T-helper 2 cell treated with Interferon-gamma antibody and Interleukin-4, amounts not matched to agents 100 ng/mL and 5 ng/mL, for 36 hours (primary cell): ENCODE measurements at places on chromosomes 2 and 18. TPM values are rescaled to one million over a fixed set of nuclear protein-coding genes. Genes with fewer than 3 reads are reported as not detected.

The CDH2 gene
- 0.05 and 0.48 TPM in 2 replicates for total RNA-seq

The HOXD1 gene
- total RNA-seq = not detected in 2 replicates

The SPEG gene
- 0.32 and 0.75 TPM in 2 replicates for total RNA-seq

The STRN gene
- 34.5 and 35.2 TPM in 2 replicates for total RNA-seq

The DSG1 gene
- total RNA-seq = not detected in 2 replicates

The PROKR1 gene
- not detected in 2 replicates for total RNA-seq

The SH3RF3 gene
- 0.23 TPM in 2 replicates for total RNA-seq

The LCT gene
- total RNA-seq = 0.64 and 0.86 TPM in 2 replicates

The UGT1A3 gene
- not detected in 2 replicates for total RNA-seq
